ENCODE measurements at places on chromosomes 1 and 21.
A peak's percentile ranks its signal among the peaks of the same experiment; 100 is the strongest.

- DNase-seq = no peak
Measured at GRCh38 chr21:16570856-16571255, 841.1 kb downstream of the USP25 start.

DNA sequence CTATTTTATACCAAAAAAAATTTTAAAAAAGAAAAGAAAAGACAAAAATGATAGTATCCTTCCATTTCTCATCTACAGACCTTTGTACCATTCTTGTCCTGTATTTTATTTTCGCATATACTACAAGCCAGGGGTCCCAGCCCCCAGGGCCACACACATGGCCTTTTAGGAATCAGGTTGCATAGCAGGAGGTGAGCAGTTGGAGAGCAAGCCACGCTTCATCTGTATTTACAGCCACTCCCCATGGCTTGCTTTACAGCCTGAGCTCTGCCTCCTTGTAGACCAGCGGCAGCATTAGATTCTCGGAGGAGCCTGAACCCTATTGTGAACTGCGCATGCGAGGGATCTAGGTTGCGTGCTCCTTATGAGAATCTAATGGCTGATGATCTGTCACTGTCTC lies 39.8 kb downstream of the RASSF5 start:
- no peak for DNase-seq

GRCh38 chr1:156480411-156481192 lies 20.0 kb downstream of the MEF2D start:
- peak; percentile 54 for DNase-seq

DNA sequence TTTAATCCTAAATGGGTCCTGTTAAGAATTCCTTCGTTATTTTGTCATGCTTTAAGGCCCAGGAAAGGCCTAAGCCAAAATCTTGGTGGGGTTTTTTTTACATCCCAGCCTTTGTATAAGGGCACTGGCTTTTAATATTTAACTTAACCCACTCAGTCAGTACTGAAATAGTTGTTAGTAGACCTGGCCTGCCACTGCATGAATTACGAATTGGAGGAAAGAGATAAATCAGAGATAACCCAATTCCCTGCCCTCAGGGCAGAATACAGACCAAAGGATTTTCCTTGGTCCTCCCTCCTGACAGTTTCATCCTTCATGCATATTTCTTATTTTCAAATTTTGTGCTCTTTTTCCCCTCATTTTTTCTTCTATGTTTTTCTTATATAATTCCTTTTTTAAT lies 193.0 kb downstream of the FASLG start:
- DNase-seq = no peak

DNA sequence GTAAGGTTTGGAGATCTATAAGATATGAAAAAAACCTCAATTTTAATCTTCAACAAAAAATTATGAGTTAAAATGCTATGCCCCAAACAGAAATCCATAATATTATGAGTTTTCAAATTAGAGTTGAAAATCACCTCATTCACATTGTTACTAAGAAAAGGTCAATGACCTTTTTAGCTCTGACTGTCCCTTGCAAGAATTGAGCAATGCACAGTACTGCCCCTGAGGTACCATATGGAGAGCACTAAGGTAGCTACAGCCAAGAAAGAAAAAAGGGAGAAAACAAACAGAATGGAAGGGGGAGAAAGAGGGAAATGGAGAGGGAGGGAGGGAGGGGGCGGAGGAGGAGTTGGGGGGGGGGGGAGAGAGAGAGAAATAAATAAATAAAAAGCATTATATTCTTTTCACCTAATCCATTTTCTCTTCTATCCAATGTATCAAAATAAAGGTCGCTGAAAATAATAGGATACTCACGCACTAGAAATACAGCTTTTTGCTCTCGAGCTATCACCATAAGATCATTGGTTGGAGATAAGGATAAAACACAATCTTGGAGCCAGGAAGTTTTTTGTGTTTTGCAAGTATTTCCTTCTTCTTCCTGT lies 58.8 kb downstream of the RAB3GAP2 start:
- no peak for DNase-seq

DNA sequence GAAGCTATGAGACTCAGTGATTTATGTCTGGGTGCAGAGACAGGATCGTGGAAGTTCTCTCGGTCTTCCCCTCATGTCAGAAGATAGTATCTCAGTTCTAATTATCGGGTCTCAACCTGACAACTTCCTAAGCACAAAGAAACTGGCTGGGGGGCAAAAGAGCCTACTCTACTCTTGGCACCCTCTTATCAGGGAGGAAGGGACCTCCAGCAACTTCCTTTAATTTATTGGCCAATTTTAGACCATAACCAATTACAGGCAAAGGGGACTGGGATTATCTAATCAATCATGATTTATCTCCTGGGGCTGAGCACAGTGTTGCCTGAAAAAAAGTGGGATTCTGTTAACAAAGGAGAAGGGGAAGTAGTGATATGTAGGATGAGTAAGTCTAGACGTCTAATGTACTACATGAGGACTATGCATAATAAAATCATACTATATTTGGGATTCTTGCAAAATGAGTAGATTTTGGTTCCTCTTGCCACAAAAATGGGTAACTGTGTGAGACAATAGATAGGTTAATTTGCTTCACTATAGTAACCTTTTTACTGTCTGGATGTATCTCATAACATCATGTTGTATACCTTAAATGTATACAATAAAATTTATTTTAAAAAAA lies 98.8 kb downstream of the ZFYVE9 start:
- DNase-seq = no peak

DNA sequence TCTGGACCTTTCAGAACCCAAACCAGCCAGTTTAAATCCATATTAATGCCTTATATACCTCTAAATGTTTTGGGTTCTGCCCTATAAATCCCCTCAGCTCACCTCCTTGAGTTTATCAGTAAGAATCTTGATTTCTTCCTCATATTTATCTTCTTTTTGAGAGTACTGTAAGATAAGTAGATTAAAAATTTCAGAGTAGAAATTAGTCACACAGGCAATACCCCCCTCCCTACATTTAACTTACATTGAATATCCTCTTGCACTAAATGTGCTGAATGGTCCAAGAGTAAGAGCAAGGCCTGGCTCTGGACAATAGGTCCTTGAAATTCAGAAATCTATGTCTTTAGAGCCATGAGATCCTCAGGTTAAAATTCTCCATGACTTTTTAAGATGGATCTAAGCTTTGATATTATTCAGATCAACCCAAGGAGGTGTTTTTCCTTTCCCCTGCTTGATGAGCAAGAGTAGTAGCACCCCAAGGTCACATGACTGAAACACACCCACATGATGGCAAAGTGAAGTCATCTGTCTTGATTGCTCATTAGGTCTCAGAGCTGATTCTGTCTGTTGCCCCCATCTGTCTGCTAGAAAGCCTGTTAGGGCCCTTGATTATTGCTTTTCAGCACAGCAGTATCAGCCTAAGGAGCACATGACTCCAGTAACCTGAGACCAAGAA lies 15.8 kb upstream of the NUP210L start:
- DNase-seq = peak; percentile 14

DNA sequence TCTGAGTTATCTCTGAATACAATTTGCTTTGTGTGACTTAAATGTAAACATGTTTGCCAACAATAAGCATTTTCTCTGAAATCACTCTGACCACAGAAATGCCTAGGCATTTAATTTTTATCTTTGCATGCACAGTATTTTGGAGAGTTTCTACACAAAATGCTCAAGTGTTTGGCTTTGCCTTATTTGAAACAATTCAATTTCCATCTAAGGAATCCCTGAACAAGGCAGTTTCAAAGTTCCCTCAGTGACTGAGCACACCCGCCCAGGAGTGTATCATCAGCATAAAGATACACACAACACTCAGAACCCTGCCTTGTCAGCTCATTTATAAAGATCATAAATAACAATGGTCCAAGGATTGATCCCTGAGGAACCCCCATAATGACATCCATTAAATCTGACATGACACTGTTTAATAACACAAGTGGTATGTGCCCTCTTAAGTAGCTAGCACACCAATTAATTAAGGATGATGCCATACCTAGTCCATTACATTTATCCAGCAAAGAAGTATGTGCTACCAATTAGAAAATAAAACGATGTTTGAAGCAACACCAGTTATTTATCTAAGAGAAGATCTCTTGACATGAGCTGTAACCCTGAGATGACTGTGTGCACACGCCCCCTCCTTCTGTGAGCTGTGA lies 585.8 kb downstream of the ADGRL2 start:
- DNase-seq = no peak

- DNase-seq = no peak
Measured at GRCh38 chr1:59154401-59154800, 142.5 kb upstream of the FGGY start.

- no peak for DNase-seq
Measured at GRCh38 chr1:164780863-164781262, 221.9 kb downstream of the PBX1 start.

- no peak for DNase-seq
Measured at GRCh38 chr1:202961220-202961880, 3.2 kb upstream of the ADIPOR1 start.

DNA sequence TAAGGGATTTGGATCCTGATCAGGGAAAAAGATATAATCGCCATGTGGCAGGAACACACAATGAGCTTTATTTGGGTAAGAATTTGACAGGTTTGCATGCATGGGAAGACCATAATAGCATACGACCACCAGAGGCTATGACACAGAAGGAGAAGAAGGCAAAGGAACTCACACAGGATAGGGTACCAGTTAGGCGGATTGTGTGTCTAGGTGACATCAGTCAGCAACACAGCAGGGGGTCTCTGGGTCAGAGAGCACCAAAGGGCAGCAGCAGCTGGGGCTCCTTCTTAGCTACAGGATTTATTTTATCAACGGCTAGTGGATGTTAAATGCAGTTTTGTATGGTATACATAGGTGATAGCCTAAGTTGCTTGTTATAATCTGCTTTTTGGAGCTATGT lies 551.3 kb downstream of the KCNT2 start:
- no peak for DNase-seq

DNA sequence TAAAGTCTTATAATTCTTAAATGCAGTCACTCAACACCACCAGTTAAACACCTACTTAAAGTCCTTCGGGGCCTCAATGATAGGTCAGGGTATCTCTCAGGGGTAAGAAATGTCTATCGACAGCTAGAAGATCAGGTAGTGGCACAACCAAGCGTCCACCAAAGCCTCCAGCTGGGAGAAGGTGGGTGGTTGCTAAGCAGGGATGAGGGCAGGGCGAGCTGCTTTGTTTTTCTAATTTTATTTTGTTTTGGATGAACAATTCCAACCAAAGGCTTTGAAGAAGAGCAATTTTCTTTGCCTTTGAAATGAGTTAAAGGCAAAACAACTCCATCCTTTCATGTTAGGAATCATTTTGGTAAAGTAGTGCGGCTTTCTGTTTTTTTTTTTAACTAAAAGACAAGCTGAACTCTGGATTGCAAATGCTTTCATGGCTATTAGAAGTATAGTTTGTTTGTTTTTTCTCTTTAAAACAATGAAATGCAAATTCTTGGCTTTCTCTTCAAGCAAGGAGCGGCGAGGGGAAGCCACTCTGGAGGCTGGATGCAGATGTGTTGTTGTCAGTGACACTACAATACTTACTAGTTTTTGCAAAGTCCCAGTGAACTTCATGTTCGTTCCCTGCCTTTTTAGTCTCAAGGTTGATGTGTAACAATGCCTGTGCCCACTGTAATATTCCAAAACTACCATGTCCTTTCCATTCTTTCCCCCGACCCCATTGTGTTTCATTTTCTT lies 106.0 kb downstream of the MRPS6 start:
- DNase-seq = no peak

- no peak for DNase-seq
Measured at GRCh38 chr1:17798799-17799382, 43.8 kb downstream of the ACTL8 start.

DNA sequence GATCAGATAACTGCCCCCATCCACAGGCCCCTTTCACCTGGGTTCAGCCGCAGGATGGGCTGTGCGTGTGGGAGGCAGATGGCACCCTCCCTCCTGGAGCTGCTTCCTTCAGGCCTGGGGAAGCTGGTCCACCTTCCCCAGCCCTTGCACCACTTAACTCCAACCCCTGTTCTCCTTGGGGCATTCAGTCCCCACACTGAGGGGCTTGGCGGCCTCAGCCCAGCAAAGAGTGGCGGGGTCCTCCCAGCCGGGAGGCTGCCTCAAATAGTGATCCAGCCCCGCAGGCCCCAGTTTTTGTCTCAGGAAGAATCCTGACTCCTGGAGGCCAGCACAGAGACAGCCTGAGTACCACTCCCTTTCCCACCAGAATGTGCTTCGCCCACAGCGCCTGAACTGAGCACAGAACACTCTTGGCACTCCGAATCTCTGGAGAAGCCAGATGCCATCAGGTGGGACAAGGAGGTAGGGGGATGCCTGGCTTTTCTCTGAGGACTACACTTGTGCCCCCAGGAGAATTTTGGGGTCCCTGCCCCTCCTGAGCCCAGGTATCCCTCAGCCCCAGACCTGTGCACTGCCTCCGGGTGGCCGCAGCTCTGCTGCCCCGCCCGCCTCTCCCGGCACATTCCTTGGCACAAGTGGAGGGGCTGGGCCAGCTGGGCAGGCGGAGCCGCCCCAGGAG lies 936 bp downstream of the PAQR6 start:
- DNase-seq = no peak

Data from stimulated activated CD8-positive, alpha-beta memory T cell treated with anti-CD3 and anti-CD28 coated beads, Interleukin-4, amount 100 ng/mL, for 4 hours (primary cell).